RWPE1 (cell line): ENCODE measurements at places on chromosomes 2 and 18.

- DNase-seq: no peak
Observed at GRCh38 chr2:67515538-67515937, 118.4 kb downstream of the ETAA1 start.

DNA sequence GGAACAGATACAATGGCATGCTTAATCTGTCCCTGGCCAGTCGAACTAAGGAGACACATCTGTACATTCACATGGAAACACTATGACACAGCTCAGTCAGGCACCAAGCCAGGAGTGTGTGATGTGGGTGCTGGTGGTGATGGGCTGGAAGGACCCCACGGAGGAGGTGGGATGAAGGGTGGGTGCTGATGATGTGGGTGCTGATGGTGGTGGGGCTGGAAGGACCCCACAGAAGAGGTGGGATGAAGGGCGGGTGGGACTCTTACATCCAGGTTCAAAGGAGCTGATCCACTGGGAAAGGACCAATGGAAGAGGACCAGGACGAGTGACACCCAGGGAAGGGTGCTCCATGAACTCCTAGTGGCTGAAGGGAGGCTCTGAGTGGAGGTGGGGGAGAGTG, 34.8 kb upstream of the ACAA2 start:
- no peak for DNase-seq

DNA sequence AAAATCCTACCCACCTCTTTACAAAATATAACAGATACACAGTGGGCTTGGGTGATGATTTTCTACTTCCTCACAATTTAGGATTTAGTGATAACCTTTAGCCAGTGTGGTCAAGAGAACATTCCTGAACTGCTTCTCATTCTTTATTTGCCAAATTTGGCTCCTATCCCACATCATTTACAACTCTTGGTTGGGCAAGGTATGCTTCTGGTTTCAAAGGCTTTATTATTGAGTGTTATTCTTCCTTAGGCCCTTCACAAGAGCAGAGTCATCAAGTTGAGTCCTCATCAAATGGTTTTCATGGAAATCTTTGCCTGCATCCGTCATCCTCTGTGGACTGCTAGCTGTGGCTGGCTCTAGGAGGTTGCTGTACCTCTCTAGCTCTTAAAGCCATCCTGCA, 472.0 kb upstream of the ETAA1 start:
- DNase-seq: peak; percentile 11

- DNase-seq: no peak
Observed at GRCh38 chr2:3254442-3254941, 123.1 kb downstream of the EIPR1 start.

DNA sequence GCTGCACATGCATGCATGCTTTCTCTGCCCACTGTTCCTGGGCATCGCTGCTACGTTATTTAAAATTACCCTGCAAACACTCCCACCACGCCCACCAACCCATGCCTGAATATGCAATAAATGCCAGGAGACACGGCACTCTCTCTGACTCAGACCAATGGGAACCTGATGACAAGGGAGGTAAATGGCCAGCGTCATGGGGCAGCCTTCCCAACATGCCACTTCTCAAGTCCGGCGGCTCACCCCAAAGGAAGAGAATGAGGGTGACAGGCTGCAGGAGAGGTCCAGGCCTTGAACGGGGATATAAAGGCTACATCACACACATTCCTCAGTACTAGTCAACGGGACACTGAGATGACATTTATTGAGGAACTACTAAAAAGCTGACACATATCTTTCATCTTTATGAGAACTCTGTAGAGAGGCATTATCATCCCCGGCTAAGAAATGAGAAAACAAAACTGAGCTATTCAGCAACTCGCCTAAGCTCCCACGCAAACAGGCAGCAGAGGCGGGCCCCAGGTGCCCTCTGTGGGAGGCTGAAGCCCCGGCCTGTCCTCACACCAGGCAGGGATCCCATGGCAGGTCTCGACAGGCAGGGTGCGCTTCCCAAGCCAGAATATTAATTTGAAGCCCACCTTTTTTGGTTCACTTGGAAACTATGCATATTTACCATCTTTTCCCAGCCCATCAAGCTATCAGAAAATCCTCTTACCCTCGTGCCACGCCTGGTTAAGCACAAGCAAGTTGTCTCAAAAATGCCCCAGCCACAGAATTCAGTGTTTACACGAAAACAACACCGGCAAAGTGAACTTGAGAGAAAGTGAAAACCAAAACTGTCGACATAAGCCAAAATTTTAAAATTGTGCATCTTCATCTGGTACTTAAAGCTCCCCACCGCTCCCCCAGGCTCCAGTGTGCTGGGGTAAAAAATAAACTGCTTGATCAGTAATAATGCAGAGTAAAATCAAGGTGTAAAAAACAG, 166.3 kb downstream of the HDAC4 start:
- DNase-seq: no peak

DNA sequence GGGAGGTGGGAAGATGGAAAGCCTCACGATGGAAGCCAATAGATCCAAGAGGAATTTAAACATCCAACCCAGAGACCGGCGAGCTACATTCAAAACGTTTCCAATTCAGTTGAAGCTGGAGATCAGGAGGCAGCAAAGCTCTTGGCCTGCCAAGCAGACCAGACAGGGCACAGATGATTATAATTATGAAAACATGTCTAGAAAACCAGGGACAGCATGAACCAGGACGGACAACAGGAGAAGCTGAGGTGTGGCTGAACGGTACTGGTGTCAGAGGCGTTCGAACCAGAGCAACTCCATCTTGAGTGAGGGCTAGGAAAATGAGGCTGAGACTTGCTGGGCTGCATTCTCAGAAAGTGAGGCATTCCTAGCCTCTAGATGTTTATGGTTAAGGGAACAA, 102.2 kb upstream of the CCDC150 start:
- no peak for DNase-seq

DNA sequence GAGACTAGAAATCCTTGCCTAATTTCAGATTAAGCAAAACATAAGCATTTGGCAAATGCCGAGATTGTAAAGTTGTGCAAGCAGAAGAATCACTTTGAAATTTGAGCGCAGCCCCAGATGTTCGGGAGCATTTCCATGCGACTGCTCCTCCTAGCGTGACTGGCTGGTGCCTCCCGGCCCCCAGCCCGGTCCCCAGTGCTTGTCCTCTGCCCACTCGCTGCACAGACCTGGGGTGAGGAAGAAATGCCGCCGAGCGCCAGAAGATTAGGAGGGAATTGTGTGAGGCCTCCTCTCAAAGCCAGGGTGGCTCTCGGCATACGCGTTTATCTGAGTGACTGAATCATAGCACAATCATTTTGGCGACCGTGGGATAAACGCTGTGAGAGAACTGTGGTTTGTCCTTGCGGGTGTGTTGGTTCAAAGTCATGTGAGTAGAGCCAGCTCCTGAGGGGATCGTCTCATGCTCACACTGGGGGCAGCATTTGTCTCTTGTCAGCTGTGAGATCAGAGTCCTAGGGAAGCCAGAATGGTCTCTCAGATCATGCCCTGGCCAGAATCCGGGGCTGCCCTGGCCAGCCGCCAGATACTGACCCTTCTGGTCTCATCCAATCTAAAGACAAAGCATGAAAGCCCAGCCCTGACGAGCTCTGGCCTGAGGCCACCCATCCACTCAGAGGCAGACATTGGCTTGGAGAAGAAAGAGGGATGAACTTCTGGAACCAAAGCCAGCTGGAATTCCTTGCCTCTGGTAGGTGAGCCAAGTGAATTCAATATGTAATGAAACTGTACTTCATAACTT, 189.3 kb downstream of the SH3RF3 start:
- DNase-seq: no peak
